GM12878 (cell line): ENCODE measurements at places on chromosomes 16 and 17. TPM values are rescaled to one million over a fixed set of nuclear protein-coding genes. Genes with fewer than 3 reads are reported as not detected.

- no peak overlapping the region for H3K4me3 ChIP-seq
- H3K27ac ChIP-seq = no peak overlapping the region
- no peak for DNase-seq
- H3K36me3 ChIP-seq = no peaks in the 10 kb centered on the region
These were observed 256.0 kb upstream of the ELAC2 start for GRCh38 chr17:13273806-13274205.

DNA sequence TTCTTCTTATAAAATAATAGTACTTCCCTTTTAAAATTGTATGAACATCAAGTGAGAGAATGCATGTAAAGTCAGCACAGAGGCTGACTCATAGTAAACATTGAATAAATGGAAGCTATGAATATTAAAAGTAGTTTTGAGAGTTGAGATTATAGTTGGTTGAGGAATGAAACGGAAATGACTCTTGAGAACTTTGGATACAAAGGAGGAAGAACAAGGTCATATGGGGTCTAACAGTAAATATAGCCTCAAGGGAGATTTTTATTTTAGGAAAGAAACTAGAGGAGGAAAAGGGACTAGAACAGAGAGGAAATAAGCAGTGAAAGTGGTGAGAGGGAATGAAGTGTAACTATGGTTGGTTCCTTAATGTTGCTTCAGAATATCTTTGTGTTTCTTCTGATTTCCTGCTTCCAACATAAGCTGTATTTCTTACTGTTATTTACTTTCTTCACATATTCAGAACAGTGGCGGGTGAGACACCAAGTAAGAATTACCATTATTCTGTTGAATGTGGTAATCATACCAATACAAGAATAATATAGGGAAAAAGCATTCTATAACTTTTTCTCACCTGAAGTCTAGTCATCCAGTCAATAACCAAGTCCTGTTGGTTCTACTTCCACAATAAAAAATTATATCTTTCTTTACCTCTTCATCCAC lies 165.1 kb downstream of the CHD9 start:
- H3K4me1 ChIP-seq = peaks cover 18% of the 10 kb centered on the region; the same call in 1 of the 2 replicates
- no peak overlapping the region for H3K4me3 ChIP-seq
- H3K36me3 ChIP-seq = no peaks in the 10 kb centered on the region
- peak overlapping the region; percentile 24; the same call in 1 of the 2 replicates for H3K27ac ChIP-seq

DNA sequence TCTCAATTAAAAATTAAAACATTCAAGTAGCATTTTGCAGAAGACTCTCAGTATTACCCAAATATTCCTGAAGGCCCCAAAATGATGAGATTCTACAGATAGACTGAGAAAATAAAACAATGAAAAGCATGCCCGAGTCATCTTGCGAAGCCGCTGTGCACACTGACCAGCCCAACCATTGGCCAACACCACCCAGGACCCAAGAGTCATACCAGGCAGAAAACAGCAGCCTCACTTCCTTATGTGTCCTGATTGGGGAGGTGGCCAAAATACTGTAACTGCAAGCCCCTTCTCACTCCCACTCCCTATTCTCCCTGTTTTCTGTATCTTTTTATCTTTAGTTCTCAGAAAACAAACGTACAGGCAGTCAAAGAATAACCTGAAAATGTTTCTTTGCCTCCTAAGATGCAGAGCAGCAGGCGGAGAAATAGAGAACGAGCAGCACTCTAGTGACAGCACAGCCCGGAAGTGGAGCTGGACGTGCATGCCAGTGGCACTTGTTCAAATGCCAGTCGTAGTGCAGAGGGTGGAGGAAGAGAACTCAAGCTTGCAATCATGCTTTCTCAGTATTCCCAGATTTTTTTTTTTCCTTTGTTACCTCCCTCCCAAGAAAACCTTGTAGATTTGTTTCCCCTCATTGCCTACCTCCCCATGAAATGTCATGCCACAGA lies 182.3 kb upstream of the SOX9 start:
- no peaks in the 10 kb centered on the region for H3K36me3 ChIP-seq
- H3K4me1 ChIP-seq = peaks cover 7% of the 10 kb centered on the region; the same call in 1 of the 2 replicates
- H3K4me3 ChIP-seq = no peak overlapping the region
- H3K27ac ChIP-seq = no peak overlapping the region
- no peak for DNase-seq

- H3K4me1 ChIP-seq = no peaks in the 10 kb centered on the region
- H3K27ac ChIP-seq = no peak overlapping the region
- no peaks in the 10 kb centered on the region for H3K36me3 ChIP-seq
- DNase-seq = no peak
- H3K27me3 ChIP-seq = no peaks in the 10 kb centered on the region
- no peak overlapping the region for H3K4me3 ChIP-seq
These were observed 21.0 kb upstream of the ABCC12 start for GRCh38 chr16:48176635-48177408.

DNA sequence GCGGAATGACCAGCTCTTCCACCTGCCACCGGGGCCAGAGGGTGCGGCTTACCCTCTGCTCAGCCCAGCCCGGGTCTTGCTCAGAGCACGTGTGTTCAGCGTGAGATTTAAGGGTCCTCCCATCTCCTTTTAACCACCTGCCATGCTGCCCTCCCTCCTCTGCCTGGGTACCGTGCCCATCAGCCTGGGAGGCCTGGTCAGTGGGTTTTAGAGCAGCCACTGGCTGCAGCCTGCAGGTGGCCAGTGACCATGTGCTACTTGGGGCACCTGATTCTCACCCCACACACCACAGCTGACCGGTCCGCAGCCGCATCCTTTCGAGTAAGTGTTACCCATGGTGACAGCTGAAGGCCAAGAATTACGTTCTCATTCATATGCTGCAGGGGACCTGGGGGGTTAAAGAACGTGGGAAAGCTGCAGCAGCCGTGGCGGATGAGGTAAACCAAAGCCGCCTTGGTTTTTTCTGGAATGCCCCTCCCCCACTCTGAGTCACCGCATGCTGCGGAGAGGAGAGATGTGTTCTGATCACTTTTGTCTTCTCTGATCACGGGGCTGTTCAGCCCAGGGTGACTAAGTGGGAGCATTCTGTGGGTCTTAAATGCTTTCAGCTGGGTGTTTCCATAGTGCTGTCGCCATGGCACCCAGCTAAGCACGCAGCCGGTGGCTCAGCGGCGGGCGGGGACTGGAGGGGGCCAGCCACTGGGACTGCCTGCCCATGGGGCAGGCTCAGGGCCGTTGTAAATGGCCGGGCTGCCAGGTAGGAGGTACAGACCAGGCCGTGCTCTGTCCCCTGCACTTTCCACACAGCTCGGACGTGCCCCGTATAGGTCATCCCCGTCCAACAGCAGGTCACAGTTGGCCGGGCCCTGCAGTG lies 59.8 kb downstream of the BAIAP2 start:
- H3K4me1 ChIP-seq = peaks cover 11% of the 10 kb centered on the region
- peak; percentile 21 for DNase-seq
- no peak overlapping the region for H3K4me3 ChIP-seq
- no peak overlapping the region for H3K27ac ChIP-seq
- H3K27me3 ChIP-seq = no peaks in the 10 kb centered on the region; the same call in 1 of the 2 replicates

DNA sequence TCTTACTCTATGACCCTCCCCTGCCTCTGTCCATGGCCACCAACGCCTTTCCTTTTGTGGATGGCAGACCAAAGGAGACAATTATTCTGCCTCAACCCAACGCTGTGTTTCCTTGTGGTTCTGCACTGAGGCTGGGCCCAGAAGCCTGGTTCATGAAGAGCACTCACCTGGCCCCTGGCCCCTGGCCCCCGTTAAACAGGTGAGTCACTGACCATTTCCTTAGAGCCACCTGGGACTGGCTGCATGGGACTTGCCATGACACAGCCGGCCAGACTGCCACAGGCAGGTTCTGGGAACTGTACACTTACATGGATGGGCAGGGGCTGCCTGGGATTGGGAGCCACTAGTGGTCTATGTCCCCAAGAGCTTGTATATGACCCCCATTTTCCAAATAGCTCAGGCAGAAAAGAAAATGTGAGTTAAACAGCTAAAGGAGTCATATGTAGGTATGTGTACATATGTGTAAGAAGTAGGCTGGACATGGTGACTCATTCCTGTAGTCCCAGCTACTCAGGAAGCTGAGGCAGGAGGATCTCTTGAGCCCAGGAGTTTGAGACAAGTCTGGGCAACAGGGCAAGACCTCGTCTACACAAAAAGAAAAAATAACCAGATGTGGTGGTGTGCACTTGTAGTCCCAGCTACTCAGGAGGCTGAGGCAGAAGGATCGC lies 181.9 kb upstream of the CACNG5 start:
- DNase-seq = no peak
- no peak overlapping the region for H3K4me3 ChIP-seq
- H3K27me3 ChIP-seq = no peaks in the 10 kb centered on the region
- H3K27ac ChIP-seq = no peak overlapping the region
- H3K4me1 ChIP-seq = no peaks in the 10 kb centered on the region

DNA sequence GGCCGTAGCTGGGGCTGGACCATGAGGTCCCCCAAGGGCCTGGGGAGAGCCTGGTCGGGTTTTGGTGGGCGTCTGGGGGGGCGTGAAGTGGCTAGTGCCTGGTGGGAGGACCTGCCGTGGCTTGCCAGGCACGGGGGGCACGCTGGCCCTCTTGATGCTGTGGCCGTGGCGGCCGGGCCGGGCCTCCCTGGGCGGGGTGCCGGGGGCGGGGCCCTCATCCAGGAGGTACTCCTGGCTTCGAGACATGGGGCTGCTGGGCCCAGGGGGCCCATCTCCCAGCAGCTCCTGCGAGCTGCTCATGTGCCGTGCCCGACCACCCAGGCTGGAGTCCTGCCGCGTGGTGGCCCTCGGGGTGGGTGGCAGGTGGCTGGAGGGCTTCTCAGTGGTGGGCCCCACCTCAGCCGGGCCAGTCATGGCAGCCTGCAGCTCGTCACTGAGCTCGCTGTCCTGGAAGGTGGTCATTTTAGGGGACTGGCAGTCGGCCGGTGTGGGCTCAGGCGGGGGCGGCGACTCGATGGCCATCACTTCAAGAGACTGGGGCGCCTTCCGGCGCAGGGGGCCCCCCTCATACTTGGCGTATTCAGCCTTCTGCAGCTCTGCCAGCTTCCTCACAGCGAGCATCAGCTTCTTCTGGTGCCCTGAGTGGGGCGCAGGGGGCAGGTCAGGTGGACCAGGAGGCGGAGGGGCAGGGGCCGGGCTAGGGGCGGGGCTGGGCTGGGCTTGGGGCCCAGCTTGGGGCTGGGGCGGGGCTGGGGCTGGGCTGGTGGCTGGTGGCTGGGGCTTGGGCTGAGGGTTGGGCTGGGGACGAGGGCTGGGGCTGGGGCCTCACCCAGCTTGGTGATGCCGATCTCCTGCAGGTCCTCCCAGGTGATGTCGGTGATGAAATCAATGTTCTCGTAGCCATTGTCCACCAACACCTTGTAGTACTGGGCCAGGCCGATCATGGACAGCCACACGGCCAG lies 15.2 kb downstream of the CASKIN1 start:
- no peak for DNase-seq
- H3K27me3 ChIP-seq = no peaks in the 10 kb centered on the region; the same call in 1 of the 2 replicates
- H3K4me3 ChIP-seq = no peak overlapping the region

- H3K36me3 ChIP-seq = no peaks in the 10 kb centered on the region
- H3K27me3 ChIP-seq = no peaks in the 10 kb centered on the region
- H3K4me1 ChIP-seq = no peaks in the 10 kb centered on the region
These were observed 174.2 kb downstream of the TANC2 start for GRCh38 chr17:63140255-63140654.

DNA sequence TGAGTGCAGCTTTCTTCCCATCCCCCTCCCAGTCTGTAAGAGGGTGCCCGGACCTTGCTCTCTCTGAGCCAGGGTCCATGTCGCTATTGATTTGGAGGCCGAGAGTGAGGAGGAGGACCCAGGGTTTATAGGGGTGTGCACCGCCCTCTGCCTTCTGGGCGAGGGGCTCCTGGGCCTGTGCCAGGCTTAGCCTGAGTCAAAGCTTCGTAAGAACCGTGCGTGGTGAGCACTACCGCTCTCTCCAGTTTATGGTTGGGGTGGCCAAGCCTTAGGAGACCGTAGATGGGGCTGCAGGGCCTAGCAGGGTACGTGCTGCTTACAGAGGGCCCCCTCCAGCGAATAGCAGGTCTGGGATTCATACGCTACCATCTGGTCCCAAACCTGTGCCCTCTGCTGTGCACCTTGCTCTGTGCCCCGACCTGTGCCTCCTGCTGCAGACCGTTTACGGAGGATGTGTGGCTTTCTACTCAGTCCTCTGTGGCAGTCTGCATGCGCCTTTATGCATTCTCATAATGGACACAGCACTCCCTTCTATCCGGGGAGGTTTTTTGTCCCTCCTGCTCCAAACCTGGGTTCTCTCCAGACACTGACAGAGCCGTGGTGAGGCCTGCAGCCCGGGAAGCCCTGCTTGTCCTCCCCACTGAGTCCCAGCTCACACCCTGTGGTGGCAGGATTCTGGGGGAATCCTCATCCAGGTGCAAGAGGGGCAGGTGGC lies 54.7 kb downstream of the PGS1 start:
- H3K4me1 ChIP-seq = no peaks in the 10 kb centered on the region
- H3K36me3 ChIP-seq = peaks cover 4% of the 10 kb centered on the region
- no peak for DNase-seq

- DNase-seq = no peak
- H3K4me1 ChIP-seq = no peaks in the 10 kb centered on the region; the same call in 1 of the 2 replicates
These were observed 18.1 kb downstream of the RHBDL3 start for GRCh38 chr17:32283745-32284201.

- no peaks in the 10 kb centered on the region for H3K27me3 ChIP-seq
- no peaks in the 10 kb centered on the region for H3K4me1 ChIP-seq
- no peaks in the 10 kb centered on the region for H3K36me3 ChIP-seq
- no peak overlapping the region for H3K27ac ChIP-seq
- no peak overlapping the region for H3K4me3 ChIP-seq
- DNase-seq = no peak
These were observed 274.2 kb downstream of the ABCC12 start for GRCh38 chr16:47881574-47881973.

CLEC3A gene
- total RNA-seq = not detected in 2 replicates

CTRB2 gene
- 8.9 and 9.4 TPM in 2 replicates for total RNA-seq

RAC3 gene
- total RNA-seq = 14.6 and 16.2 TPM in 2 replicates

XAF1 gene
- total RNA-seq = 43.7 and 49.0 TPM in 2 replicates
